NCI-H1694 treated with DMSO at 0.1 percent for 48 hours (cell line): ENCODE measurements at places on chromosomes 16 and 17.

DNA sequence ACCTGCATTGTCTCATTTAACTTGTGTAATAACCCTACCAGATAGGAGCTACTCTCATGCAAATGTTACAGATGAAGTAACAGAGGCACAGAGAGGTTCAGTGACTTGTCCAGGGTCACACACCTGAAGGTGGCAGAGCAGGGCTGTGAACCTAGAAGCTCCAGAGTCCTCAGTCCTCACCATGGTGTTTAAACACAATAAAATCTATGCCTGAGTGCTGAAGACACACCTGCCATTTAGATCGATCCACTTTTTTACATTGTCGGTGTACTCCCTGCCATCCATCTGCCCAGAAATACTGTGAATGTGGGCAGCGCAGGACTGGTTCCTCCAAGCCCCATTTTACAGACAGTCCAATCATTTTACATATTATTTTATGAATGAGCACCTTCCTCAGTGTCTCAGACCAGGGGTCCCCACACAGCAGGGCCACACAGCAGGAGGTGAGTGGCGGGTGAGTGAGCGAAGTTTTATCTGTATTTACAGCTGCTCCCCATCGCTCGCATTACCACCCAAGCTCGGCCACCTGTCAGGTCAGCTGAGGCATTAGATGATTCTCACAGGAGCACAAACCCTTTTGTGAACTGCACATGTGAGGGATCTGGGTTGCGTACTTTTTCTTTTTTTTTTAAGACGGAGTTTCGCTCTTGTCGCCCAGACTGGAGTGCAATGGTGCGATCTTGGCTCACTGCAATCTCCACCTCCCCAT, 5.6 kb downstream of the IL4R start:
- DNase-seq = no peak

DNA sequence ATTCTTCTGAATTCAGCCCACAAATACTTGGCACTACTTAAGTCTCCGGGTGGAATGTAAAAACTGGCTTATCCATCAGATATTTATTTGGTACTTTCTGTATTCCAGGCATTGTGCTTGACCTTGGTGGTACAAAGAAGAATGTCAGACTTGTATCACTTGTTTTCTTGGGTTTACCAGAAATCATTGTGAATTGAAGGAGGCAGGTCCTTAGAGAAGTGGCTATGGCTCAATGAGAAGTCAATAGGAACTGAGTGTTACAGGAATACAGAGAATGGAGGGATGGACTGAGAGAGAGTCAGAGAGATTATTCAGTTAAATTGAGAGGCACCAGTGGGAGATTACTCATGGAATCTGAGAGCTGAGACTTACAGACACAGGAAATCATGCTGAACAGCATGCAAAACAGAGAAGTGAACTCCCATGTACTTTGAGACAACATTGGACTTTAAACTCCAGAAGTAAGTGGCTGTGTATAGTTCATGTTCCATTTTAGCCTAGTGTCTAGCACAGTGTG, 704.1 kb downstream of the CDH11 start:
- DNase-seq = no peak

- no peak for DNase-seq
Observed at GRCh38 chr16:57616876-57617275, 11.6 kb upstream of the ADGRG1 start.

GRCh38 chr16:9152649-9153501, 61.4 kb downstream of the HAPSTR1 start:
- no peak for DNase-seq

DNA sequence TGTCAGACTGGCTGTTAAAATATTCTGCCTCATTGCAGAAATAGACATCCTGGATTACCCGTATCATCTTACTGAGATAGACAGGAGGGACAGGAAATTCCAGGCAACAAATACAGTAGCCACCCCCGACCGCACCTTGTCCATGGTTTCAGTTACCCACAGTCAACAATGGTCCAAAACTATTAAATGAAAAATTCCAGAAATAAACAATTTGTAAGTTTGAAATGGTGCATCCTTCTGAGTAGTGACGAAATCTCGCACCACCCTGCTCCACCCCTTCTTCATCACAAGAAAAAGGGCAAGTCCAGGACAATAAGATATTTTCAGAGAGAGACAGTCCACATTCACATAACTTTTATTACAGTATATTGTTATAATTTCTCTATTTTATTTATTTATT, 23.6 kb upstream of the PRSS54 start:
- no peak for DNase-seq

GRCh38 chr16:75062135-75062975, 54.2 kb downstream of the LDHD start:
- no peak for DNase-seq

- no peak for DNase-seq
Observed at GRCh38 chr17:37682007-37682406, 38.8 kb upstream of the DDX52 start.

GRCh38 chr16:14175086-14175485, 104.0 kb downstream of the MRTFB start:
- no peak for DNase-seq
